ENCODE measurements at places on chromosomes 13 and 19. TPM values are rescaled to one million over a fixed set of nuclear protein-coding genes. Genes with fewer than 3 reads are reported as not detected.

GRCh38 chr19:15443838-15444237, 5.9 kb downstream of the WIZ start:
- DNase-seq = no peak

- no peak for DNase-seq
These were observed 24.2 kb upstream of the NANOS2 start for GRCh38 chr19:45938733-45939319.

The ZNF208 gene
- not detected for total RNA-seq

The MEIS3 gene
- 0.87 TPM for total RNA-seq

All from Calu3 (cell line).